ENCODE measurements at places on chromosomes 2 and 18.

DNA sequence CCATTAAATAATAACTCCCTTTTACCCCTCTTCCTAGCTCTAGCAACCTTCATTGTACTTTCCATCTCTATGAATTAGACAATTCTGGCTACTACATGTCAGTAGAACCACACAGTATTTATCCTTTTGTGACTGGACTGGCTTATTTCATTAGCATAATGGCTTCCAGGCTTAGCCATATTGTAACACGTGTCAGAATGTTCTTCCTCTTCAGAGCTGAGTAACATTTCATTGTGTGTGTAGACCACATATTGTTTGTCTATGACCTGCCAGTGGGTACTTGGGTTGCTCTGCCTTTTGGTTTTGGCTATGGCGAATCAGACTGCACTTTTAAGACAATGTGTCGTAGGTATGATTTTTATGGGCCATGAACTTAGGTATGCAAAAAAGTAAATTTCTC lies 20.9 kb downstream of the TSN start:
- DNase-seq, result no peak

GRCh38 chr2:54636415-54637139 lies 86.9 kb upstream of the EML6 start:
- no peak for DNase-seq

DNA sequence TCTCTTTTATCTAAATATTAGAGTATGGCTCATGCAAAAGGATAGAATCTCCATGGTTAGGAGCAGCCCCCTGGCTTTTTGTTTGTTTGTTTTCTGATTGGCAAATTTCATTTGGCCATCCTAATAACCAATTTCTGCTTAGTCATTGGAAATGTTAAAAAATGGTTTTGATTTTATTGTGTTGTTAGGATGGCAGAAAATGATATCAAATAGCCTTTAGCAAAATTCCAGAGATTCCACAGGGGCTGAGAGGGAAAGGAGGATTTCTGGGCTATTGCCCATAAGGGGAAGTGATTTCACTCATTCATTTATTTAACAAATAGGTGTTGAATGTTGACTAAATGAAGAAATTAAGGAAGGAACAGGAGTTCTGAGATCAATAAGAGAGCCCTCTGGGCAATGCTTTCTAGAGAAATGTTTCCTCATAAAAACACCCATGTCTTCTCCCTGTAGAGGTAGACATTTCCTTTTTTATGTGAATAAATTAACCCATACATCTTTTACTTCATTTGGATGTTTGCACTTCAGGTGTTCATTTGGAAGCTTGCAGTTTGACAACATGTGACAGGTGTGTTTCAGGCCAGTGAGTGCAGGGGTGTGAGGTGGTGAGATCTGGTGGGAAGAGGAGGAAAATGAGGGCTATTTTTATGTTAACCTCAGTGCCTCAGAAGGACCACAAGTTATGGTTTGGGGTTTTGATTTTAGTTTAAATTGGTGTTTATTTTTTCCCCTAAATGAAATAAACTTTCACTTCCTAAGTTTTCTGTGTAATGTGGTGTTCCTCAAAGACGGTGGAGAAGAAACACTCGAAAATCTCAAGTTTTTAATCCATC lies 61.7 kb upstream of the EPC2 start:
- DNase-seq, result peak; percentile 44

GRCh38 chr2:189299974-189300373 lies 120.4 kb upstream of the COL5A2 start:
- no peak for DNase-seq

DNA sequence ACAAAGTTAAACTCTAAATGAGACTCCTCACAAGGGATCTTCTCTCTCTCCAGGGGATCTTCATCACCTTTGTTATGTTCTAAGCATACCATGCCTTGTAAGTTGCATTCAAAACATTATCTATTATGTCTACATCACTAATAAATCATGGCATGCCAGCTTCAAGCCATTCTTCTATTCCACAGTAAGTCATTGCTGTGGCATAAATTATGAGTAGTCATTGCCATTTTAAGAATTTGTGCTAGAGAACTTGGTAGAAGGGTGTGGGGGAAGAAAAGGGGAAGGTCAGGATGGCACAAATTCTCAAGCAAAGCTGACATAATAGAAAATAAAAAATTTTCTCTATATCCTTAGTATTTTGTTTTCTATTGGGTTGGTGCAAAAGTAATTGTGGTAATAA lies 33.5 kb downstream of the BARD1 start:
- DNase-seq, result no peak

GRCh38 chr2:208062113-208062512 lies 36.8 kb upstream of the PLEKHM3 start:
- peak; percentile 50 for DNase-seq

DNA sequence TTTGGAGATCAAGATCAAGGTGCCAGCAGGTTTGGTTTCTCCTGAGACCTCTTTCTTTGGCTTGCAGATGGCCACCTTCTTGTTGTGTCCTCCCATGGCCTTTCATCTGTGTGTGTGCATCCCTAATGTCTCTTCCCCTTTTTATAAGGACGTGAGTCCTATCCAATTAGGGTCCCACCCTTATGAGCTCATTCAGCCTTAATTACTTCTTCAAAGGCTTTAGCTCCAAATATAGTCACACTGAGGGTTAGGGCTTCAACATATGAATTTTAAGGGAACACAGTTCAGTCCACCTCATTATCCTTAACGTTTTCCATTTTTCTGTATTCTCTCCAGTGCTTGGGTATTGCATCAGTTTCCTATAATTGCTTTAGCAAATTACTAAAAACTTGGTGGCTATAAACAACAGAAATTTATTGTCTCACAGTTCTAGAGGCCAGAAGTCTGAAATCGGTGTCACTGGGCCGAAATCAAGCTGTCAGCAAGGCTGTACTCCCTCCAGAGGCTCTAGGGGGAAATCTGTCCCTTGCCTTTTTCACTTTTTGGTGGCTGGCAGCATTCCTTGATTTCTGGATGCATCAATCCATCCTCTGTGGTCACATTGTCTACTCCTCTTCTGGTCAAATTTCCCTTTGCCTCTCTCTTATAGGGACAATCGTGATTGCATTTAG lies 34.1 kb downstream of the CDC42EP3 start:
- DNase-seq, result peak; percentile 64

DNA sequence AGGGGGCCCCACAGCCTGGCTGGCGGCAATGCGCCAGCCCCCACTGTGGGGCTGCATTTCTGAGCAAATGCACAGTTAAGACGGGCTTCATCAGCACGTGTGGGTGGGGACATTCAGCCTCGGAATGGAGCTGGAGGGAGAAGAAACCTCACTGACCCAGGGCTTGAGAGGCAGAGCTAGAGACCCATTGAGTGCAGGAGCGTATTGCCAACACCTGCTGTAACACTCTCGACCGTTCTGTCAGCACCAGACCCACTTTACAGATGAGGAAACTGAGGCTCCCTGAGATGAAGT lies 200.9 kb upstream of the RAB6C start:
- DNase-seq, result no peak

DNA sequence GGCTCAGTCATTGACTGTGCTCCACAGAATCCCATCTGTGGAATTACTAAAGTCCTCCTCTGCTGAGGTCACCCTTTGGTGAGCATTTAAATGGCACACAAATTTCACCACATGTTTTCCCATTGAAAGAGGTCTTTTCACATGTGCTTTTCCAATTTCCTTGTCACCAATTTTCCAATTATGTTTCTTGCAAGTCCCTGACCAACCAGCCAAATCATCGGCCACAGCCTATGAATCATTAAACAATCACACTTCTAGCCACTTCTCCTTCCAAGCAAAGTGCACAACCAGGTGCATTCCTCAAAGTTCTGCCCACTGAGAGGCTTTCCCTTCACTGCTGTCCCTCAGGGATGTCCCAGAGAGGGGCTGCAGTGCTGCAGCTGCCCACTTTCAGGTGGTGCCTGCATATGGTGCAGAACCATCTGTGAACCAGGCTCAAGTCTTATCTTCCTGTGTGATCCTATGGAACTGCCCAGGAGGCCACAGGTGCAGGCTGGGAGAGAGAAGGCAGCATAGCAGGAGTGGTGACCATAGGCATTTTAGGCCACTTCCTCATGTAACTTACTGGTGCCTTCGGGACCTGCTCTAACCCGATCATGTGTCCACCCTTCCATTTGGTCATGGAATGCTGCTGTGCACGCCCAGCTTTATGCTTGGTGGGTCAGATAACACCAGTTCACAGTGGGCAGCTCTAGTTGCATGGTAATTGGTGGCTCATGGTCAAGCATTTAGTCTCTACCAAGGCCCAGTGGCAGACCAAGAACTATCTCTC lies 153.0 kb downstream of the SEPTIN10 start:
- no peak for DNase-seq

DNA sequence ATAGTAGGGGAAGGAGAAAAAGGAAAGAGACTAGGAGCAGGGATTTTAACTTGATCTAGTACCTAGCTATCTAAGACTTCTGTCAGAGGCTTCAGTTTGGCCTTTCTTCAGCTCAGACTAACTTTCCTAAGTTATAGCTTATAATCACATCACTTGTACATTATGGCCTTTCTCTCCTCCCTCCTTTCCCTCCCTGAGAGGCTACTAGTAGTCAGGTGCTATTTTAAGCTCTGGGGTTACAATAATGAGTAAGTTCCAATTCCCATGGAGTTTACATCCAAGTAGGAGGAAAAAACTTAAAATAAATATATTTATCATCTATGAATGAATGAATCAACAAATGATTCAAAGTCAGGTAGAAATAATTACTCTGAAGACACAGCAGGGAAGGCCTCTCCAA lies 90.8 kb upstream of the CDKL4 start:
- DNase-seq, result no peak

GRCh38 chr2:229728370-229728769 lies 14.0 kb upstream of the DNER start:
- peak; percentile 35 for DNase-seq

GRCh38 chr2:8984157-8984556 lies 19.3 kb downstream of the MBOAT2 start:
- no peak for DNase-seq

DNA sequence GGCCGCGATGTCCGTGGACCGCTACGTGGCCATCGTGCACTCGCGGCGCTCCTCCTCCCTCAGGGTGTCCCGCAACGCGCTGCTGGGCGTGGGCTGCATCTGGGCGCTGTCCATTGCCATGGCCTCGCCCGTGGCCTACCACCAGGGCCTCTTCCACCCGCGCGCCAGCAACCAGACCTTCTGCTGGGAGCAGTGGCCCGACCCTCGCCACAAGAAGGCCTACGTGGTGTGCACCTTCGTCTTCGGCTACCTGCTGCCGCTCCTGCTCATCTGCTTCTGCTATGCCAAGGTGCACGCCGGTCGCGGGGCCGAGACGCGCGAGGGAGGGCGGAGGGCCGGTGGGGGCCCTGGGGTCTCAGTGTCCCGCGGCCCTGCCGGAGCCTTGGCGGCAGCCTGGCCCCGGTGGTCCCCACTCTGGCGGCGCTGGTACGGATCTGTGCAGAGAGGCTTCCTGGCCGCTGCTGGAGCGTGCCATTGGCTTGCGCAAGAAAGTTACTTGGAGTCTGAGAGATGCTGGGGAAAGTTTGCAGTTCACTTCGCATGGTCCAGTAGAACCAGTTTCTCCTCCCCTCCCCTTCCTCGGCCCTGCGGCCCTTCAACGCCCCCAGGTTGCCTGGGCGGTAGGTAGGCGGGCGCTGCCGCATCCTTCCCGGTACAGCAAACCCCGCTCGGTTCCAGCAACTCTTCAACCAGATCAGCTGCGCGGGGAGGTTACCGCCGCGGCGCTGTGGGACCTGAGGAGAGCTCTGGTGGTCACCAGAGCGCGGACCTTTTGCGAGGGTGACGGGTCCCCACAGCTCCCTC lies 1.5 kb downstream of the GALR1 start:
- no peak for DNase-seq

DNA sequence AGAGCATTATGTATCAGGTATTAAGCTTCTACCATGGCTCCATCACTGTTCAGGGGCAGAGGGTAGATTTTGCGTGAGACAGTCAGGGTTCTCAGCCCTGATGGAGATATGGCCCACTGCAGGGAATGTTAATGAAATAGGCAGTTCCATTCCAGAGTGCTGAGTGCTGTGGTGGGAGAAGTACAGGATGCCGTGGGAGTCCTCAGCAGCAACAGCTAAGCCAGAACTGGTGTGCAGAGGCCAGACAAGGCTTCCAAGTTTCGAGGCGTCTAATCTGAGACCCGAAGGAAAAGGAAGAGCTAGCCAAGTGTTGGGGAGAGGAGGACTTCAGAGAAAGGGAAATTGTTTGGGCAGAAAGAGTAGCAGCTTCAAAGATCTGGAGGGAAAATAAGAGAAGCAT lies 30.2 kb upstream of the MAPRE2 start:
- DNase-seq, result no peak

DNA sequence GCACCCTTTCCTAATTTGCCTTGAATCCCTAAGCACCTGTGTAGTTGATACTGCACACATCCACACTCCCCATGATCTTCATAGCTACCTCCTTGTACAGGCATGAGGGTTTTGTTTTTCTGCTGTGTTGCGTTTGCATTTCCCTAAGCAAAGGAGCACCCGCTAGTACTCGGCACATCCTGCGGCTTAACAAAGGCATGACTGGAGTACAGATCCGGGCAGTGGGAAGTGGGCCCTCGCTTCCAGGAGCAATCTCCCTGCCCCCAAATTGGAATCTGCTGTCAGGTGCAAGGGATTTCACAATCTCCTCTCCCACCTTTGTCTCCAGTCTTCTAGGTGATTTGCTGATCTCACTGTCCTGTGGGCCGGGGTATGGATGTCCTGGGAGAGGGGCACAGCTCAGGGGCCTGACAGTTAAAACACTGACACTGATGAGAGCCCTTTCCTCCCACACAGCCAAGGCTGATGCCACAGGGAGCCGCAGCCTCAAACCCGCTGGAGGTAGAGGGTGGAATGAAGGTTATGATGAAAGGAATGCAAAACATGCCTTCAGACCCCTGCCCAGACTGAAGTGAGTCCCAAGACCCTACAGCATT lies 98.7 kb upstream of the THOC1 start:
- DNase-seq, result no peak

DNA sequence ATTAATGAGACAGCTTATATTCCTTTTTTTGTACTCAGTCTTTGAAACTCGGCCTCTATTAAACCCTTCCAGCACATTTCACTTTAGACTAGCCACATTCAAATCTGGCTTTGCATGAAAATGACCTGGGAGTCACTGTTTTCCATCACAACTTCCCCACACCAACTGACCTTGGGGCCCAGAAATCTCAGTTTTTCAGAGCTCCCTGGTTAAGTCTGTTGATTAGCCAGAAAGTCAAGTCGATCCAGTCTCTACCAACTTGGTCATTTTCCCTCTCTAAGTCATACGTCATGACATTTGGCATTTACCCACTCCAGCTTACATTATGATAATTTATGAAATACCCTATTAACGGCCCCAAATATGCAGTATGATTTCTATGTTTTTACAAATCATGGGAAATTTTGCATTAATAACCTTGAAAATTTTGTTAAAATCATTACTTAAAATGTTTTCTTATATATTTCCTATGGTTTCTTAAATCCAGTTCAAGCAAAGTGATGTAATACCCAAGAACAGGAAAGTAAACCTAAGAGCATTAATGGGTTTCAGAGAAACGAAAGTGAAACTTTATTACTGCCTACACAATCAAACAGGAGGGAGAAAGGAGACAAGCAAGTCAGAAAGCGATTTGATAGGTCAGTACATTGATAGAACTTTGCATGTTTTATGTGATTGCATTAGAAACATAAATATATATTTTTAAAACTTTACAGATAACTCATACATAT lies 77.1 kb downstream of the SPATS2L start:
- peak; percentile 70 for DNase-seq

GRCh38 chr18:7618891-7619442 lies 51.9 kb downstream of the PTPRM start:
- peak; percentile 37 for DNase-seq
